CD8-positive, alpha-beta T cell (primary cell): ENCODE measurements at places on chromosomes 1 and 21.

DNA sequence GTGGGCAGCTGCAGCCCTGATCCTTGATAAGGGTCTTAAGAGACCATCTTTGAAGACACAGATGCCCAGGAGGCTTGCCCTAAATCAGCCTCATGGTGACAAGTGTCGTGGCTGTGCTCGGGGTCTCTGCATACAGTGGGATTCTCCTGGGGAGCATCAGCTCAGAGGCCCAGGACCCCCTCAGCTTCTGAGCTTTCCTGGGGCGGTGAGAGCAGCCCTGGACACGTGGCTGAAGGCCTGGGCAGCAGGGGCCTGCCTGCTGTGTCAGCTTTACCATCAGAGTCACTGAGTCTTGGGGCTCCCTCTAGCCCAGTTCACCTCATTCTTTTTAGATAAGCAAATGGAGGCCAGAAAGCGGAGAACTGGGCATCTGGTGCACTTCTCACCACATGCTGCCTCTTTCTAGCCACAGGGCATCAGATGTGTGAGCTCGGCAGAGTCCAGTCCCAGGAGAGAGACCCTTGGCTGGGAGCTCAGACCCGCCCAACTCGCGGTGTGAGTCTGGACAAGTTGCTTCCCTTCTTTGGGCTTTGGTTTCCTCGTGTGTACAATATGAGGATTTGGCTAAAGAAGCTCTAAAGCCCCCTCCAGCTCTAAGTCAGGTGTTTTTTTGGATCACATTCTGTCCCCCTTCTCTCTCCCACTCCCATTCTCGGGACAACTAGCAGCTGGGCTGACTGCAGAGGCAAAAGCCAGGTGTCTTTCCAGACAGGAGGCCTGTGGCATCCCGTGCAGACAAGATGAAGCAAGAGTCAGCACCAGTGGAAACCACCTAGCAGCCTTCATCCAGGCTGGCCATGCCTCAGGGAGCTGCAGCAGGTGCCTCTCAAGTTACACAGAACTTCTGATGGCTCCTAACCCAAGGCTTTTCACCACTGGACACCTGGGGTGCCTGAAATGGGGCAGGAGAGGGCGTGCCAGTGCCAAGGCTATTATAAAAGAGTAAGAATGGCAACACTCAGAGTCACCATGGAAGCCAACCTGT, 119.1 kb downstream of the KCNN3 start:
- DNase-seq, result no peak

DNA sequence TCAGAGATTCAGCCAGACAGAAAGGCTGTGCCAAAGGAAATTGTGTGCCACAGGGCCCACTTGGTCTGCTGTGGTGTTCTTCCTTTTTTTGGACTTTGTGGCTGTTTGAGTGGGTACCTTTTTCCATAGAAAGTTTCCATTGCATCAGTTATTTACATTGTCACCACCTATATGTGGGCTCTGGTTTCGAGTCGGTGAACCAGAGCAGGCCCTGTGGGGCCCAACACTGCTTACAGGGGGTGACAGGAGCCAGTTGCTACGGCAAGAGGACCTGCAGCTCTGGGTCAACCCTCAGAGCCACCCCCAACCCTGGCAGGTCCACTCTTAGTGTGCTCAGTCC, 157.0 kb upstream of the EDN2 start:
- DNase-seq, result no peak

- DNase-seq, result no peak
These were observed 15.9 kb upstream of the RGS8 start for GRCh38 chr1:182700351-182700709.

DNA sequence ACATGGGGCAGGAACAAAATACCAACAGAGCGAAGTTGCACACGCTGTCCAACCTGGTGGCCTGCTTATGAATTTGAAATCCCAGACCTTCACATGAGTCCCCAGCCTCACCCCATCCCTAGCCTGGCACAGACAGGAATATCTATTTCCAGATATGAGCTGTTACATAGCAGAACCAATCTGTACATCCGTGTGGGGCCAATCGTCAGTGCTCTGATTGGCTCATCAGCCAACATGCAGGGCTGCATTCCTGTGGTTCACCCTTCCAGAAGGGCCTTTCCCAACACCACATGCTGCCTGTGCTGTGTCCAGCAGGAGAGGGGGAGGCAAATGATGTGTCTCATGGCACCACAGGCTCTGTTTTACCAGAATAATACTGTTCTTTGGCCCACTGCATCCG, 31.3 kb downstream of the CCN1 start:
- DNase-seq, result no peak

DNA sequence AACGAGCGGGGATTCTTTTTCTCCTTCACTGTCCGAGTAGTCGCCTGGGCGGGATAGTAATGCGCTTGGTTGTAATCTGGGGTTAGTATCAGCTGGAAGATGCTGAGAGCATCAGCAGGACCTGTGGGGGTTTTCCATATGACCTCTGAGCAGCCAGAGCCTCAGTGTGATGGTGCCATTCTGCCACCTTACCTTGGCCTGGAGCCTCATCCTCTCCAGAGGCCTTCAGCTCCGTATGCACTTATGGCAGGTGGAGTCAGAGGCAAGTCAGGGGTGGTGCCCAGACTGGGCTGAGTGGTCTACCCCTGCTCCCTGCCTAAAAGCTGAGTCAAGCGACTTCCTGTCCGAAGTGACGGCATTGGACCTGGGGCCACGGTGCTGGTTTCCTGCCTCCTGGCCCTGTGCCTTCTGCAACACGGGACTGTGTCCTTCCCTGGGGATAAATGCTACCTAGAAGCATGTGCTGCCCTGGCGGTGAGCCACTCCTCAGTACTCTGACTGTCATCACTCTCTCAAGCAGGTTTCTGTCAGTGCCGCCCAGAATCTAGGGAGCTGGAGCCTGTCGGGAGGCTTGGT, 24.7 kb downstream of the TENT5C start:
- DNase-seq, result no peak

DNA sequence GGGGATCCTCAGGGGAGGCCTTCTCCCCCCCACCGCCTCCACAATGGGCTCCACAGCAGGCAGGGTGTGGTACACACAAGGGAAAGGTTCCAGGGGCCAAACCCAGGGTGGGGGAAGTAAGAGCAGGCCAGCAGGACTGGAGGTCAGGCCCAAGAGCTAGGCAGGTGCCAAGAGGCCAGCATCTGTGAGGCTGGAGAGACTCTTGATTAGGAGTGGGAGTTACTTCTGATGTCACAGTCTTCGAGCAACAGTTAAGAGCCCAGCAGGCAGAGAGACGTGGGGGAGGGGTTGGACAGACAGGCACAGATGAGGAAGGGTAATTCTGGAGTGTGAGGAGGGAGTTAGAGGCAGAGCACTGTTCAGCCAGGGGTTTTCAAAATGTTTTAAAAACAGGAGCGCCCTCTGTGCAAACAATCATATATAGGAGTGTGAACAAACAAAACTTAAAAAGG, 55.8 kb downstream of the SLC9A1 start:
- no peak for DNase-seq

- DNase-seq, result no peak
These were observed 813 bp upstream of the DEDD start for GRCh38 chr1:161133220-161133740.

GRCh38 chr1:84615790-84616189, 41.5 kb upstream of the CTBS start:
- no peak for DNase-seq

- no peak for DNase-seq
These were observed 527.3 kb downstream of the PLPP3 start for GRCh38 chr1:56052041-56052440.

DNA sequence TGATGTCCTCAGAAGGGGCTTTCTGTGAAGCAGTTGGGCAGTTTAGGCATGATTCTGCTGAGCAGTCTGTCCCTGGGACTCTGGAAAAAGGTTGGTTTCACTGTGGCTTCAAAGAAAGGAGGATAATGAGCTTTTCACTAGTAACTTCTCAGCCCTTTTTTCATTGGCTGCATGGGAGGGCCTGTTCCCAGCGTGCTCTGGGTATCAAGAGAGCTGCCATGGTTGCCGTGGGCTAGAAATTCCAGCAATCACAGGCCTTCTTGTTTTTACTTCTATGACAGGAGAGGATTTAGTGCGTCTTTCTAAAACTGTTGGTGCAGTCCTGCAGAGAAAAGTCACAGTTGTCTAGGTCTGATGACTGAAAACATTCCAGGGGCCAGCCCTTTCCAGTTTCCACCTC, 7.2 kb downstream of the SZRD1 start:
- DNase-seq, result no peak

DNA sequence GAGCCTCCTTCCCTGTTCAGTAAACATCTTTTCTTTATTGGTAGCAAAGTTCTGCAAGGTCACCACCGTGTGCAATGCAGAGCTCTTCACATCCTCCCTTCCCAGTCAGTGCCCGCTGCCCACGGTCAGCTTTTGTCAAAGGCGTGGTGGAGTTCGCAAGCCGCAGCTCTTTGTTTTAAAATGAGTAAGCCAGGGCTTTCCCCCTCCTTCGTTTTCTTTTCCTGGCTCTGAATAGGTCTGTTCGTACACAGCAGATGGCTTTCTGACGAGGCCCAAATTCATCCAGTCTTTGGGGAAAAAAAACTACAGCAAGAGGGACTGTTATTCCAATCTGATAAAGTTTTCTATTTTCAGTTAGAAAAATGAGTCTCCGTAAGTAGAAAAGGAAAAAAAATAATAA, 153.2 kb downstream of the LRIG2 start:
- no peak for DNase-seq

- DNase-seq, result no peak
These were observed 129.9 kb downstream of the DSCAM start for GRCh38 chr21:40717028-40717427.

GRCh38 chr1:53948291-53948690, 2.1 kb downstream of the LRRC42 start:
- DNase-seq, result no peak

DNA sequence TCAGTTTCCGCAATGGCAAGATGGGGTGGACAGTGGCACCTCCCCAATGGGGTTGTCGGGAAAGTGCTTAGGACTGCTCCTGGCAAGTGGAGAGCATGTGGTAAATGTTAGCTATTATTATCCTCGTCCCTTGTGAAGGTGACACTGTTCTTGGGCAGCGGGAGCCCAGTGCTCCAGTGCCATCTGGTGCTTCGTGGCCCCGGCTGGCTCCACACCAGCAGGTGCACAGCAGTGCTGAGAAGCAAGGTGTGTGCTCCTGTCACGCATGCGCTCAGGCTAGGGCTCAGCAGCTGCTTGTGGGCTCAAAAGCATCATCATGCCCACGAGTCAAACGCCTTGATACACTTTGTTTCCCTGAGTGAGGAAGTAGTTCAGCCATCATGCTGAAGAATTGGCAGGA, 24.9 kb upstream of the KCNC4 start:
- no peak for DNase-seq

GRCh38 chr1:98102345-98103030, 181.7 kb upstream of the DPYD start:
- DNase-seq, result no peak

GRCh38 chr1:40270152-40270834, 12.3 kb downstream of the ZMPSTE24 start:
- DNase-seq, result no peak

DNA sequence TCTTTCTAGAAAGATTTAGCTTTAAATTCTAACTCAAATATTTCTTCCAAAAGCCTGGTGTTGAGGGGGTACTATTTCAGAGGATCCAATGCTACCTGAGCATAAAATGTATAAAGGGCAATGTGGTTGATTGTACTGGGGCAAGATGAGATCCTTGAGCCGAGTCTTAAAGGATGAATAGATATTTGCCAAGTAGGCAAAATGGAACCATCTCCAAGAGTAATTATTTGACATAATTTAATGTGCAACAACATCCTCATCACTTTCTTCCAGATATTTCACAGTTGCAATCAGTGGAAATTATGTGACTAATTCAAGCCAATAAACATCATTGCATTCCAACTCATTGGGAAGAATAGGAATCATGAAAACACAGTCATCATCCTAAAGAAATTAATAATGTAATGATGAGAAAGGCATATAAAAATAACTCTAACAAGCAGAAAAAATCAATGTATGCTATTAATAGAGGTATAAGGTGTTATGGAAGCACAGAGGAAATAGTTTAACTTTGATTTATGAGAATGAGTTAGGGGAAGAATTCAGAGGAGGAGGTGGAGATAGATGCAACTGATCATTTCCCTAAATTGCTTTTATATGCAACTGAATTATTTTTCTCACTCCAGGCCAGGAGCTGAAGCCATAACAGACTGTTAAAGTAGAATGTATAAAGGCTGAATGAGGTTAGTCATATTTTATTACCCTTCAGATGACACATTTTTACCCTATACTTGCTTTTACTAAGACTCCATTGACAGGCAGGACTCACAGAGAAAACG, 30.0 kb upstream of the RGS4 start:
- no peak for DNase-seq

DNA sequence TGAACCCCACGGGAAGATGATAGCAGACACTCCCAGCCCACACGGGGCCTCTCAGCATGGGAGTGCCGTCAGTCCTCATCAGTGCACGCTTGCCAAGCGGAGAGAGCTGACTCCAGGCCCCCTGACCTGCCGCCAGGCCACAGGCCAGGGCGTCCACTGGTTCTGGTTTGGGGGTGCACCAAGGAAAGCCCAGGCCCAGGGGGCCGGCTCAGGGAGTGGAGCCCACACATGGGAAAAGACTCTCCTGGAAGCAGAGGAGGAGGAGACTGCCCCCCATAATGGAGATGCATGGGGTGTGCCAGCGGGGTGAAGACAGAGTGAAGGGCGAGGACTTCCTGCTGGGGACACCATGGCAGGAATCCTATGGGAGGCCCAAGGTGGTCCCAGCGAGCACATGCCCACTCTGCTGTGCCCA, 6.4 kb downstream of the TRIM11 start:
- no peak for DNase-seq

- DNase-seq, result no peak
These were observed 4.0 kb upstream of the PKP1 start for GRCh38 chr1:201279313-201279712.

DNA sequence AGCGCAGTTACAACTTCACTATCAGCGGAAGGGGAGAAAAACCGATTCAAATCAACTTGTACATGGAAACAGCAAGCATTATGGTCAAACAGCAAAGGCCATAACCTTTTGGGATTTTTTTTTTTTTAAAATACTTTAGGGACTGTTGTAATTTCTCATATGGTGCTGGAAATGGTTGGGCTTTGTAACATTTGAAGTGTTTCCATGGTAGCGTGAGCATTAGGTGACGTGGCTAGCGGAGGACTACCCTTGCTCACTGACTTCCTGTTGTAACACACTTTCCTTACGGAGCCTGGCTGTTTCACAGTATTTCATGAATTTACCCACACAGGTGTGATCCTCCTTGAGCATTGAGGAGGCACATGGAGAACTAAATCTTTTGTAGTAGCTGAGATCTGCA, 269.5 kb downstream of the TM2D1 start:
- DNase-seq, result no peak

DNA sequence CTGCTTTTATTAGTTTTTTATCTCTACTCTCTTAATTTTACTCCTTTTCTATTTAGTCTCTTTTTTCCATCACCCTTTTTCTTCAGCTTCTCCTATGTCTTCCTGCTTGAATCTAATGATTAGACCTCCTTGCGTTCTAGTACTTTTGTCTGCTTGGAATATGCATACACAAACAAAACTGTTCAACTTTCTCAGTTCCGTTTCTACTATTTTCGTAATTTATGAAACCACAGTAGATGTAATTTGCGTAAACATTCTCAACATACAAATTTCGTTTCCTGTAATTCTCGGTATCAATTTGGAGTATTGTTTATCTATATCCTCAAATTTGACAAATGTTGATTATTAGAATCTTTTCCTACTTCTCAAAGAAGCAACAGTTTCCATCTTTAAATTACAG, 772.5 kb downstream of the USP25 start:
- DNase-seq, result no peak

GRCh38 chr1:64495878-64496277, 25.9 kb downstream of the CACHD1 start:
- DNase-seq, result no peak
